AG04449 (cell line): ENCODE measurements at places on chromosomes 3 and 15.

DNA sequence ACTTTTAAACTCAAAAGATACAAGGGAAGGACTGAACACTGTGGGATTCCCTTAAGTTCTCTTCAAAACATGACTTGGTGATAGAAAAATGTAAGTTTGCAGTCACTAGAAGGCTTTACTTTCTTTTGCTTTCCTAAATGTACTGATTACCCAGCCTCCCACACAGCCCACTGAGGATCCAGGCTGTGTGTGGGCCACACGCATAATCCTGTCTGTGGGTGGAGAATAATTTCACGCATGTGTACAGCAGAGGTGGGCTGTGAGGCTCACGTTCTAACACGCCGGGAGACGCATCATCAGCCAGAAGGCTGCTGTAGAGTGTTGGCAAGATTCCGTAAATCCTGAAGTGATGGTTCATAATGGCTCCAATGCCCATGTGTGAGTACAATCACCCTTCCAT is 165.5 kb downstream of the CLSTN2 start:
- DNase-seq = no peak

DNA sequence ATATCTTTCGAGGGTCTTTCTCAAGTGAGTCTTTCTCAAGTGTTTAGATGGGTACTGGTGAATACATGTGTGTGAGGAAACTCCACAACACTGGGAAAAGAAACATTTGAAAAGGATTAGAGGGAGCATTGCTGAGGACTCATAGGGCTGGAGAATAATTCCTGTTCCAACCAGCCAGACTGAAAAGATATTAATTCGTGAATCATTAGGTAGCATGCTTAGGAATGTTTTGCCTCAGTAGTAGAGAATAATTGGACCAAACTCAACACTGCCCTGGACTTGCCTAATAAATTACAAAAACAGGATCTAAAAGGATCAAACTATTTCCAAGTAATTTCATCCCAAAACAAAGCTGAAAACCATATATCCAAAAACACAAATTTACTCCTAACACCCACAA is 17.3 kb downstream of the PP2D1 start:
- no peak for DNase-seq

- no peak for DNase-seq
These were observed 27.5 kb downstream of the ESYT3 start for GRCh38 chr3:138461896-138462295.

DNA sequence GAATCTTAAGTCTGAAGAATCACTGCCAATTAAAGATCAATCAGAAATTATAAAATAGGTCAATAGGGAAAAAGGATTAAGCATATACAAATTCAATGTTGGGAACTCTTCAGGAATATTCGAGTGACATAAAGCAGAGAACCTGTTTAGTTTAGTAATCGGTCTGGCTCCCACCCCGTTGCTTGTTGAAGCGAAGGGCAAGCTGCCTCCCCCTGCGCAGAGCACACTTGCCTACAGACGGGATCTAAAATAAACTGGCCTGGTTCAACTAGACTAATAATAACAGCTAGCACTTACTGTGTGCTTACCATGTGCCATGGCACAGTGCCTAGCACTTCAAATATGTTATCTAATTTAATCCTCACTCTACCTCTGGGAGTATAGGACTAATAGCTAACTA is 8.6 kb downstream of the SEMA6D start:
- DNase-seq = no peak

DNA sequence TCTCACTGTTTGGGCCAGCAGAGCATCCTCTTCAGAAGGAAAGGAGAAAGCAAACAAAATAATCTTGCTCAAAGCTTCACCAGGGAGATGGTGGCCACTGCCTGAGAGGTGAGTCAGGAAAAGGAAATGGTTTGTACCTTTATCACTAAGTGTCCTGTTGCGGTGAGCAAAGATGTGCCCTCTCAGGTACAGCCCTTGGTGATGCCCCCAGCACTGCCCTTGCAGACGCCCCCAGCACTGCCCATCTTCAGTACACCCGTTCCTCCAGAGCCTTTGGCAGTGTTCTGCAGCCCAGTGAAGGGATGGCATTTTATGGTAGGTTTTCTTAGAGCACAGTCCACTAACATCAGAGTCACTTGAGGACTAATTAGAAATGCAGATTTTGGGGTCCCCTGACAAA is 92.3 kb downstream of the ZNF621 start:
- DNase-seq = no peak

DNA sequence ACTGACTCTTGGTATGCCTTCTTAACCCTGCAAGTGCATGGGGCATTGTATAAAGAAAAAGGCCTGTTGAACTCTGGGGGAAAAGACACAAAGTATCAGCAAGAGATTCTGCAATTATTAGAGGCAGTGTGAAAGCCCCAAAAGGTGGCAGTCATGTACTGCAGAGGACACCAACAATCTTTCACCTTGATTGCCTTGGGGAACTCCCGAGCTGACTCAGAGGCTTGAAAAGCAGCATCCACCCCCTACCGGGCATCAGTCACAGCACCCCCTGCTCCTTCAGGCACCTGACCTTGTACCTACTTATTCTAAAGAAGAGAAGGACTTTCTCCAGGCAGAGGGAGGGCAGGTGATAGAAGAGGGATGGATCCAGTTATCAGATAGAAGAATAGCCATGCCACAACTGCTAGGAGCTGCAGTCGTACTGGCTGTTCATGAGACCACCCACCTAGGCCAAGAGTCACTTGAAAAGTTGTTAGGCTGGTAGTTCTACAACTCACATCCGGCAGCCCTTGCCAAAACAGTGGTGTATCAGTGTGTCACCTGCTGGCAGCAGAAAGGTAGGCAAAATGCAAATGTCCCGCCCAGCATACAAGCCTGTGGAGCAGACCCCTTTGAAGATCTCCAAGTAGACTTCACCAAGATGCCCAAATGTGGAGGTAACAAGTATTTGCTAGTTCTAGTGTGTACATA is 241.6 kb upstream of the CNTN6 start:
- DNase-seq = no peak

DNA sequence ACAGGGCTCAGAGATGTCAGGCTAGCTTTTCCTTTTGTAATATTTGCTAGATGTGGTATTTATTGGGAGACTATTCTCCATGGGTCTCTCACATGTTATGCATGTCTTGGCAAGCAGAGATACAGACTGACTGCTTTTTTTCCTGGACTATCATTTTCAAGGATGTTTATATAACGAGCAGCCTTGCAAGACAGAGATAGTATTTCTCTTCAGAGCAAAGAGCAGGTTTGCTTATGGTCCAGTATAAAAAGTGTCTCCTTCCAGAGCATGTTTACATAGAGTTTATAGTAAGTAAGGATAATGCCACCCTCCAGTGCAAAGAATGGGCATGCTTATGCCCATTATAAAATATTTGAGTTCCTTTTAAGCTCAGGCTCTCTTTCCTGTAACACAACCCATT is 24.6 kb downstream of the GTF2E1 start:
- no peak for DNase-seq

- DNase-seq = no peak
These were observed 35.6 kb downstream of the SMAD3 start for GRCh38 chr15:67100801-67101581.

DNA sequence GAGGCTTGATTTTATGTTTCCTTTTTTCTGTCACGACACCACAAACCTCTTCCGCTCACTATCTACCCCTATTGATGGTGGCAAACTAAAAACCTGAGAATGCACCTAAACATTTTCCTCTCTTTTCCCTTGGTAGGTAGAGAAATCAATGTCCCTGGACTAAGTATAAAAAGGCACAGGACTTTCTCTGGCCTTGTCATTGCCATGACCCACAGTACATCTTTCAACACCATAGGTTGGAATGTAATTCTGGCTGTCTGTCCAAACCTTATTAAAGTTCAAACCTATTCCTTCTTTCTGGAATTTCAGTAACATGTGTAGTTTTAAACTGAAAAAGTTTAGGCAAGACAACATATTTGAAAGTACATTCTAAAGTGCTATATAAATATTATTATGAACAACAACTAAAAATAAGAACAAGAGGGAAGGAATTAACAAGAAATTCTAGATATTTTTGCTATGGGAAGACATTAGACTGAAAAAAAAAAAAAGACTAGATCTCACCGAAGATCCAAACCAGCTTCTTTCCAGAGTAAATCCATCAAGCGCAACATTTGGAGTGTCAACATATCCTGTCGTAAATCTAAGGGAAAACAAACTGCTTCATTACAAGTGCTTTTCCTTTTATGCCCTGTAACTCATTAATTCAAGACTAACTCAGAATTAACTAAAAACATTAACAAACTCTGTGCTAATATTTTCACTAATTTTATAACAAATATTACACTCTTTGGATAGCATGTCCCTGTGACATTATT is 73.1 kb downstream of the FAIM start:
- no peak for DNase-seq

GRCh38 chr3:11452312-11452711 is 180.1 kb downstream of the ATG7 start:
- no peak for DNase-seq
